Osteoblast (primary cell): ENCODE measurements at places on chromosomes 11 and 22. TPM values are rescaled to one million over a fixed set of nuclear protein-coding genes. Genes with fewer than 3 reads are reported as not detected.

MTFP1 gene
- 5.3 and 6.9 TPM in 2 replicates for total RNA-seq

GRCh38 chr11:108226036-108226435, 3.2 kb downstream of the ATM start:
- DNase-seq = peak; percentile 3

PARVG gene
- total RNA-seq = 1.1 and 1.5 TPM in 2 replicates

GRCh38 chr22:17980638-17981051, 43.7 kb downstream of the MICAL3 start:
- DNase-seq = no peak

TRPM5 gene
- total RNA-seq = under 0.01 TPM in 1 of 2 replicates, not detected in the other

- no peak for DNase-seq
Measured at GRCh38 chr22:47966316-47966715, 1203.9 kb downstream of the TBC1D22A start.

SLC22A25 gene
- total RNA-seq = not detected in 2 replicates

DNA sequence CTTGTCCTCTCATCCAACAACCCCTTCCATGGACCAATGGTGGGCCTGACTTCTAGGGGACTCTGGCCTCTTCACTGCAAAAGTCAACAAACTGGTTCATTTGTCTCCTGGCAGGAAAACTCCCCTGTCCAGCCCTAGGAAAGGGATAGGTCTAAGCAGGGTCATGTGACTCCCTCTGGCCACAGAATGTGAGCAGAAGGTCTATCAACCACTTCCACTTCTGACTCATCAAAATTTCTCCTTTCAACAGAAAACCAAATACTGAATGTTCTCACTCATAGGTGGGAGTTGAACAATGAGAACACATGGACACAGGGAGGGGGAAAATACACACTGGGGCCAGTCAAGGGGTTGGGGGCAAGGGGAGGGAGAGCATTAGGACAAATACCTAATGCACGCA, 1.3 kb upstream of the ISX start:
- no peak for DNase-seq

- no peak for DNase-seq
Measured at GRCh38 chr11:128559496-128560103, 27.8 kb downstream of the ETS1 start.

PATE4 gene
- not detected in 2 replicates for total RNA-seq

GRCh38 chr11:128714881-128715280, 21.0 kb downstream of the FLI1 start:
- DNase-seq = peak; percentile 66

VPS26B gene
- 51.3 and 54.3 TPM in 2 replicates for total RNA-seq

DNA sequence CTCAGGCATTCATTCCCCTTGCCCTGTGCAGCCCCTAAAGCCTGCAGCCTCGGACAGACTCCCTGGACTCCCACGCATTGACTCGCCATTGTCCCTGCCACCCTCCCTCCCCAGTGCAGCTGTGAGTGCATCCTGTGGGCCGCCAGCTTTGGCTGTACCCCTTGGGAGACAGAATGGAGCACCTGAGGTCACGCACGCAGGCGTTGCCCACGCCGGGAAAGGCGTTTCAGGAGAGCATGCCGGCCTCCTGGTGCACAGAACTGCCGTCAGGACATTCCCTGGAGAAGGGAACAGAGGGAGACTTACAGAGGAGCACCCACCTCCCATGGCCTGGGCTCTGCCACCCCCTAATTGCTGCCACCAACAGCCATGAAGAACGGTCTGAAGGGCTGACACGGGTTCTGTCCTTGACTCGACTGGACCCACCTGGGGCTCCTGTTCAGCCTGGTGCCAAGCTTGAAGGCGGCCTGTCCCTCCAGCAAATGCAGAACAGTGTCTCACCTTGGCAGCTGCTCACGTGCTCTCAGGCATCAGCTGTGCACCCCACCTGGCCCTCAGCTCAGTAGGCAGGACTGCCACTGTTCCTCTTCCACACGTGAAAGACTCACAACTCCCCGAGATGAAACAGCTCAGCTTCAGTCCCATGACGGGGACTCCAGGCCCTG, 503.8 kb downstream of the BRD1 start:
- DNase-seq = peak; percentile 13

MMP1 gene
- total RNA-seq = 0.72 and 1.5 TPM in 2 replicates

GRCh38 chr11:2275334-2276279, 5.2 kb upstream of the ASCL2 start:
- peak; percentile 53 for DNase-seq

DNA sequence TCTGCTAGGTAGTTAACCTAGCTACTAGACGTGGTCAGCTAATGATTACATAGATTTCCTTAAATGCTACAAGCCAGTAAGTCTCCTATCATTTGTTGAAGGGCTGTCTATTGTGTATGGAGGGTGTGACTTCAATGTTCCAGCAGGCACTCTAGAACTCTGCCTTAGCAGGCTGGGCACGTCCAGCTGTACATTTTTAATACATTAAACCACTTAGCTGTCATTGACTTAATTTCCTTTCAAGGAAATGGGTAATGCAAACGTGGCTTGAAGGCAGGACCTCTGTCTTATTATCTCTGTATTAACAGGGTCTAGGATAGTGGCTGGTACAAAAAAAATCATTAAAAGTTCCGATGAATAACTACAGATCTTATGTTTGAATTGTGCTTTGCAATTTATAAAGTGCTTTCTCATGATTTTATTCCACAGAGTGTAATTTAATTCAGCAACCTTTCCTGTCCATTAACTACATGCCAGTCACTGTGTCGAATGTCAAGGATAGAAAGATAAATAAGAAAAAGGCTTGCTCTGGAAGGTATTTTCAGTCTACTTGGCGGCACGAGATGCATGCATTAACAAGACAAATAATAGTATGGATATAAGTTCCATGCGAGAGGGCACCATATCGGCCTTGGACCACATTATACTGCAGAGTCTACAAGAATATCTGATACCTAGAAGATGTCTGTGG, 60.3 kb downstream of the APOL3 start:
- DNase-seq = peak; percentile 32

- DNase-seq = peak; percentile 69
Measured at GRCh38 chr11:20110908-20111669, 49.2 kb downstream of the DBX1 start.
